ENCODE measurements at places on chromosomes 6 and 20. TPM values are rescaled to one million over a fixed set of nuclear protein-coding genes. Genes with fewer than 3 reads are reported as not detected.

GRCh38 chr6:12993283-12993898 is 276.8 kb downstream of the PHACTR1 start:
- no peak for DNase-seq

The RFX6 gene
- not detected for total RNA-seq

DNA sequence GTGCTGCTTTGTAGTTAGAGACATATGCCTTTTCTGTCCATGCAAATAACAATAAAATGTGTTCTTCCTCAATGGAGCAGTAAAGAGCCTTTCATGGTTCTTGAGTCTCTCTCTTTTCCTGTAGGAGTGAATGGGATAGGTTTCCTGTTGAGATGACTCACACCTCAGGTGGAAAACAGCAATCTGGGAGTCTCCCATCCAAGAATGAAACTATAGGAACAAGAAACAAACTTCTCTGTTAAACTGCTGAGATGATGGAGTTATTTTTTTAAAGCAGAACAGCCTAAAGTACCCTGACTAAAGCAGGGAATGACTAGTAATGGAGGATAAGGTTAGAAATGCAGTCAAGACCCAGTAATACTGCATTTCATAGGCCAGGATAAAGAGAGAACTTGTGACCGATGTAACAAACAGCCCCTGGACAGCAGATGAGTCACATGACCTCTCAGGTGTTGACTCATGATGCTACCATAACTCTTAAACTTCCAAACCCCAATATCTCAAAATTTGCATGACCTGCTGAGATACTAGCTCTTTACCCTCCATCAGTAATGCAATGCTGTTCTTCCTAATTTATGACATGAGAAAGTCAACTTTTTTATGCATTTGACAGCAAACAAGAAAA is 548.9 kb downstream of the CBLN4 start:
- no peak for DNase-seq

DNA sequence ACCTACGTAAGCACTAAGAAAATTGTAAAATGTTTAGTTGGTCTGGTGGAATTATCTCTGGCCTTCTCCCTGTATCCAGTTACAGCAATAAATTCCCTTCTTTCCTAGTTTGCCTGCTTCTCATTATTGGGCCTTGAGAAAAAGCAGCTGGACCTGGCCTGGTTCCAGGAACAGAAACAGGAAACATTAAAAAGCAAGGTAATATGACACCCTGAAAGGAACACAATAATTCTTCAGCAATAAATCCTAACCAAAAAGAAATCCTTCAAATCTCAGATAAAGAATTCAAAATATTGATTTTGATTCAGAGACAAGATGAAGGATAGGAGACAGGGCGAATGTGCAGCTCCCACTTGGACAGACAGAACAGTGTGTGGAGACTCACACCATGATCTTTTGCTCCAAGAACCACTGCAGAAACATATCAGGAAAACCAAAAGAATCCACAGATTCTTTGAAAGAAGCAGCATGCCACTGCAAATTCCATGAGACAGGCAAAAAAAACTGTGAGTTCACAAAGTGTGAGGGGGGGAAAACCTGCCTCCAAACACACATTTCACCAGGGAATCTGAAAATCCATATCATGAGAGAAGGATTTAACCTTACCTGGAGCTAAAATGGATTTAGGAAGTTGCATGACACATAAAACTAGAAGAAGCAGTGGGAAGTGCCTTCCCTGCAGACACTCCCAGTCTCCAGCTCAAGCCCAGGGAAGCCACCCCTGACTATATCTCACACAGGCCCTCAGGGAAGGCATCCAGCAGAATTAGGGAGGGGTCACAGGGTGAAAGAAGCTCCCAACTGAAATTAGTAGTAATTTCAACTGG is 28.9 kb downstream of the TREM1 start:
- no peak for DNase-seq

The SDCBP2 gene
- 0.81 TPM for total RNA-seq

DNA sequence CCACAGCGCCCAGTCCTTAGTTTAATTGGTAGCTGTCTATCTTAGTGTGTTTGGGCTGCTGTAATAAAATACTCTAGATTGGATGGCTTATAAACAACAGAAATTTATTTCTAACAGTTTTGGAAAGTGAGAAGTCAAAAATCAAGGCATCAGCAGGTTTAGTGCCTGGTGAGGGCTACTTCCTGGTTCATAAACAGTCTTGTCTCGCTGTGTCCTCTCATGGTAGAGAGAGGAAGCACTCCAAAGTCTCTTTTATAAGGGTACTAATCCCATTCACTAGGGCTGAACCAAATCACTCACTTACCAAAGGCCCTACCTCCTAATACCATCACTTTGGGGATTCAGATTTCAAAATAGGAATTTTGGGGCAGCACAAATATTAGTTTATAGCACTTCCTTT is 336.9 kb upstream of the RSPO3 start:
- DNase-seq = no peak

DNA sequence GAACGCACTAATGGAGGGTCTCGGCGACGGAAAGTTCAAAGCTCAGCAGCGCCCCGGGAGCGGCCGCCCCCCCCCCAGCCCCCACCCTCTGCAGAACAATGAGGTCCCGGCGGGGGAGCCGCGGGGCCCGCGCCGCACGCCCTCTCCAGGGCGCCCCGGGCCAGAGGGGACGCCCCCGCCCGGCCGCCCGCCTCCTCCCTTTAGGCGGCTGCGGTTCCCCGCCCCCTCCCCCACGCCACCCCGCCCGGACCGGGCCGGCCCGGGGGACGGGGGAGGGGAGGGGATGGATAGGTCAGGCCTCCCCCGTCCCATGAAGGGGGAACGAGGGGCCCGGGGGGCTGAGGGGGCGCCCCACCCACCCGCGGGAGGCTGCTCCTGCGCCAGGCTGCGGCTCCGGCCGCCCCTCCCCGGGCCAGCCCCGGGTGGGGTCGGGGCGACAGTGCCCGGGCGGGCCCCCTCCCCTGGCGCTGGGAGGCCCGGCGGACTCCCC is 1.5 kb downstream of the NOL4L start:
- DNase-seq = peak; percentile 31

The CASS4 gene
- 4.0 TPM for total RNA-seq

The SPAG4 gene
- total RNA-seq = 6.5 TPM

DNA sequence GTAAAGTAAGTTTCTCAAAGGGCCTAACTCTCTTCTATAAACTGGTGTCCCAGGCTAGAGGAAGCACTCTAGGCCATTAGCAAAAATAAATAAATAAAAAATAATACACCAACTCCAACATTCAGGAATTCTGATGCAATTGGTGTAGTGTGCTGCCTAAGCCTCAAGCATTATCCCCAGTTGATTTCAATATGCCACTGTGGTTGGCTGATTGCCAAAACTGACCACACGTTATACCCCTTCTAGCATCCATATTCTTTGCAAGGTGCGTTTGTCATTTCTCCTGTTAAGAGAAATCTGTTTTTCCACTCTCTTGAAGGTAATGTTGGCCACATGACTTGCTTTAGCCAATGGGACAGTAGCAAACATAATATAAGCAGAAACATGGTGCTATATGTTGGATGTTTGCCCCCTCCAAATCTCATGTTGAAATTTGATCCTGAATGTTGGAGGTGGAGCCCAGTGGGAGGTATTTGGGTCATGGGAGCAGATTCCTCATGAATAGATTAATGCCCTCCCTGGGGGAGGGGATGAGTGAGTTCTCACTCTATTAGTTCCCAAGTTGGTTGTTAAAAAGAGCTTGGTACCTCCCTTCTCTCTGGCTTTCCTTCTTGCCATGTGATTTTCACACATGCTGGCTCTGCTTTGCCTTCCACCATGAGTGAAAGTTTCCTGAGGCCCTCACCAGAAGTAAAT is 71.9 kb upstream of the PLCB4 start:
- DNase-seq = no peak

DNA sequence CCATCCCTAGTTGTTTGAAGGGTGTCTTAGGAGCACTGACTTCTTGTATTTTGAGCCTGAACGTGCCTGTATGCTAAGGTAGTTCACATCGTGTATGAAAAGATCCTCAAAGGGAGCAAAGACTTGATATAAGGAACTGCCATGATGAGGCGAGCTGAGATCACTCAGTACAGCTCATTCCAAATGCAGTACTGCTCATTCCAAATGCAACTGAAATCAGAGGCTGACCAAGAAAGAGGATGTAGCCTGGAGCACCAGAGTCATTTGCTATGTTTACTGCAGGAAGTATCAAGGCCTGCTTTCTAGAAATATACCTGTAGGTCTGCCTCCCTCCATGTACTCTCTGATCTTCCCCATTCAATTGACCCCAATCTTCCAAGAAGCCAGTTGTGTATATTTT is 832.2 kb downstream of the EYS start:
- no peak for DNase-seq

DNA sequence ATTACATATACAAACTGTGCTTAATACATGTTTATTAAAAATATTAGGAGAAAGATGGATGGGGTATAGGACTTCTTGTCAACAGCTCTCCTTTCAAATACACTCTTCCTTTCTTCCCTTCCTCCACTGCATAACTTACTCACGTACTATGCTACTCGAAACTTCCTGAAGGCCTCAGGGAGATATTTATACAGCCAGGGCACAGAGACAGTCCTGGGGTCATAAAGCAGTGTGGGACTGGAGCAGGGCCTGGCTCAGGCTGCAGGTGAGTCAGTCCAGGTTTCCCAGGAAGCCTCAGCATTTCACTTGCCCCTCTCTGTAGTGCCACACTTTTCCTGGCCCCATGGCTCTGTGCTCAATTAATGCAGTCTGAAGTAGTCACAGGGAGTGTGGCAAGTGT is 157.0 kb downstream of the UBE3D start:
- DNase-seq = no peak

DNA sequence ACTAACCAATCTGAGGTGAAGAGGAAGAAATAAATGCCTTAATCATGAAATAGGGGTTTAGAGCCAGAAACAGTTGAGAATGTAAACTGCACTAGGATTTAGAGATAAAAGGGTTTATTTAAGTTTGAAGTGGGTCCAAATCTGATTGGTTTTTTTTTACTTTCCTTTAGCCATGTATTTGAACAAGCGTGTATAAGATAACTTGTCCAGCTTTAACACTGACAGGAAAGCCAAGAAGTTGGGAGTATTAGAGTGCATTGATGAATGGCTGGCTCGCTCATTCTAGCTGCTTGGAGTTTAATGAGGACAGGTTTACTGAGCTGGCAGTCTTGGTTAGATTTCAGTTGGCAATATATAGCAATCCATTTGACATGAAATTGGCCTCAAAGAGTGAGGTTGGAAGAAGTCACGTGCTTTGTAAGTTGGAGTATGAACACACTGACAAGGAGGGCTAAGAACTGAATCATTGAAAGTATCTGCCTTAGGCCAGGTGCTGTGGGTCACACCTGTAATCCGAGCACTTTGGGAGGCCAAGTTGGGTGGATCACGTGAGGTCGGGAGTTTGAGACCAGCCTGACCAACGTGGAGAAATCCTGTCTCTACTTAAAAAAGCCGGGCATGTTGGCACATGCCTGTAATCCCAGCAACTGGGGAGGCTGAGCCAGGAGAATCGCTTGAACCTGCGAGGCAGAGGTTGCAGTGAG is 13.7 kb downstream of the SRSF3 start:
- DNase-seq = no peak

DNA sequence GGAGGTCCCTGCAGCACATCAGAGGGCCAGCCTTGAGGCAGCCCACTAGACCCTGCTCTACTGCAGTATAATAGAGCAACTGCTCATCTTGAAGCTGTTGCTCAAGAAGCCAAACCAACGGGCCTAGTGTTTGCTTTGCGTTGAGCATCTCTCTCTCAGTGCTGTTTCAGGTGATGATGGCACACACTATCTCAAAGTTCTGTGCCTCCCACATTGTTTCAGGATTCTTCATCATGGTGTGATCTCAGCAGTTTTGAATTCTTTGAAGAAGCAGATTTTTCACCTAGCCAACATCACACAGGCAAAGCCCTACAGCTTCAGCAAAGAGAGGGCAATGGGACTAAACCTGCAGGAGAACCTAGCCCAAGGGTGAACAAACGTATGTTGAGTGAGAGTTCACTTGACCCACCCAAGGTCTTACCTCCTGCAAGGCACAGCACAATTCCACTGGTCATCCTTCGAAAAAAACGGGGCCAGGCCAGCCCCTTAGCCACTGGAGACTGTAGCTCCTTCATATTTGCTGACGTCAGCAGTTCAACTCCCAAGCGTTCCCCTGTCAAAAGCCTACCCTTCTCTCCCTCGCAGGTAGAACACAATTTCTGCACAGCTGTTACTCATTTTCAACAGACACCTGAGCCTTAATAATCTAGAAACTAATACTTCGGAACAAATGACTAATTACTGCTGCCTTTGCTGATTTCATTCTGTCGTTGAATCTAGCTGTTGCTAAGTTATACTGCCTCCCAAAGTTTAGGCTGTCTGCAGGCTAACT is 15.8 kb downstream of the MYB start:
- no peak for DNase-seq

The ADGRF5 gene
- total RNA-seq = under 0.01 TPM

DNA sequence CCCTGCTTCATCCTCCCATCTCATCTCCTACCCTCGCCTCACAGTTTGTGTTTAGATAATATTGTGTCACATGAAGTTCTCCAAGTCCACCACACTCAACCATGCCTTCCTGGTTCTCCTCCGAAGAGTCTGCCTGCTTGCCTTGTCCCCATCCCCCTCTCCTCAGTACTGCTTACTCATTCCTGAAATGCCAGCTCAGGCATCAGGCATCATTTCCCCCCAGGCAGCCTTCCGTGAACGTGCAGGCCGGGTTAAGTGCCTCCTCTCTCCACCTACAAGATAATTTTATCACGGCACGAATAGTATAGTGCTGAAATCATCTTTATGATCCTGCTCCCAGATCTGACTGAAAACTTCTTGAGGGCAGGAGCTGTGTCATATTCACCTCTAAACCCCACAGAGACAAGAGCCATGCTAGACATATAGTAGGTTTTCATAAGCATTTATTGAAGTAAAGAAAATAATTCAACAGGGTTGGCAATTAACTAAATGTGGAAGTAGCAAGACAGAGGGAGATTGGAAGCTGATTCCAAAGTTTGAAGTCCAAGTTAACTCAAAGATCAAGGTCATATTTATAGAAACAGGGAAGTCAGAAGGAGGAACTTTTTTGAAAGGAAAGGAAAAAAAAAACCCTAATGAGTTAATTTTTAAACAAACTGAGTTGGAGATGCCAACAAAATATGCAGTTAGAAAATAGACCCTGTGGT is 48.7 kb upstream of the BMP2 start:
- DNase-seq = no peak

The PPT2 gene
- total RNA-seq = 30.2 TPM

GRCh38 chr20:51678026-51678697 is 90.0 kb downstream of the ATP9A start:
- no peak for DNase-seq

DNA sequence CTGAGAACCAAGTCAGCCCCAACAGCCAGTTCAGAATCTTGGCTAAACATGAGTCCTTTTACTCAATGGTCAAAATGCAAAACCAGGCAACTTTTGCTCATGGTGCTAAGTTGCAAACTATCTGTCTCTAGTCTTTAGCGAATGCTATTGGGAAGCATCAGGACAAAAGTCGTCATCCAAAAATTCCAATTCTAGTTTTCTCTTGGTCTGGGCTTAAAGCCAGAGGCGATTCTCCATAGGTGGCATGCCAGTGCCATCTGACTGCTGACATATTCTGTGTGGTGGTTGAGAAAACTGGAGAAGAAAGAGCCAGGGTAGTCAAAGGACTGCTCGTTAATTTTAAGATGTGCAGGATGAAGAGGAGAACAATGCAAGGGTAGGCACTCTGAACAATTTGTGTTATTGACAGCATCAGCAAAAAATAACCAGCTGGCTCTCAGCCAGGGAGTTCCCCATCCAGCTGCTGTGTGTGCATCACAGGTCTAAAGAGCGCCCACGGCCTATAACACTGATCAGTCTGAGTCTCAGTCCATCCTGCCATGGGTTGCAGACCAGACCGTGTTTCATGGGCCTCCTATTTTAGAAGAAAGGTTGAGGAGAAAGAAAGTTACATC is 313.6 kb downstream of the ALDH8A1 start:
- no peak for DNase-seq

The IDH3B gene
- 130 TPM for total RNA-seq

All from hematopoietic multipotent progenitor cell (in vitro differentiated cells).